Hematopoietic multipotent progenitor cell treated with erythropoietin and hydrocortisone succinate and interleukin-3 and kit ligand, for 4 days (in vitro differentiated cells): ENCODE measurements at places on chromosomes 5 and 9.

DNA sequence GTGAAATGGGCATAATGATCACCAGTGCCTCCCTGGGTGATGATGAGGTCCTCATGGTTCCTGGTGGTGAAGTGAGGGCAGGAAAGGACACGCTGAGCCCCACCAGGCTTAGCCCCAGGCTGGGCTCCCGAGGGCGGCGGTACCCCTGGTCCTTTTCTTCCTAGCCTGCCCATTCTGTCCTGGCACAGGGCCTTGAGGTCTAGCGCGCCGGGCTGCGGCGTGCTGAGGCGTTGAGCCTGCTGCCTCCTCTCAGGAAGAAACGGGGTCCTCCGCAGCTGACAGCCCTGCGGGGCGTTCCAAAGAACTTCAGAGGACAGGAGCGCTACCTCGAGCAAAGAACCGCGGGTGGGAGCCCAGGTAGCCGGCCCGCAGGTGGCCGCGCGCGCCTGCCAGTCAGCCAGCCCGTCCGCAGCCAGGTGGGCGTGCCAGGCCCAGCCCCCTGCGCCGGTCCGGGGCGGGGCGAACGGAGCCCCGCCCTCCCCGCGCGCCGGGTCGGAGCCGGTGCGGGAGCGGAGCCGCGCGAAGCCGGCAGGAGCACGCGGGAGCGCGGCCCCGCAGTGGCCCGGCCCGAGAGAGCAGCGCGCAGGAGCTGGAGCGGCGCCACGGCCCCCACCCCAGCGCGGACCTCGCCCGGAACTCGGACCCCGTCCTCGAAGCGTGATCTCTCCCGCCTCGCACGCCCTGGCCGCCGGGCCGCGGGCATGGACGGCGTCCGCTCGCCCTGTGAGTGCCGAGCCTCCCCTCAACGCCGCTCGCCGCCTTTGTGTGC, at the start of gene WNK2:
Gene WNK2, plus strand, starts transcription at position 477 of the 769 bp plus-strand sequence. CDS start 791 bp downstream, outside the sequence.
- DNase-seq = peak; percentile 60

DNA sequence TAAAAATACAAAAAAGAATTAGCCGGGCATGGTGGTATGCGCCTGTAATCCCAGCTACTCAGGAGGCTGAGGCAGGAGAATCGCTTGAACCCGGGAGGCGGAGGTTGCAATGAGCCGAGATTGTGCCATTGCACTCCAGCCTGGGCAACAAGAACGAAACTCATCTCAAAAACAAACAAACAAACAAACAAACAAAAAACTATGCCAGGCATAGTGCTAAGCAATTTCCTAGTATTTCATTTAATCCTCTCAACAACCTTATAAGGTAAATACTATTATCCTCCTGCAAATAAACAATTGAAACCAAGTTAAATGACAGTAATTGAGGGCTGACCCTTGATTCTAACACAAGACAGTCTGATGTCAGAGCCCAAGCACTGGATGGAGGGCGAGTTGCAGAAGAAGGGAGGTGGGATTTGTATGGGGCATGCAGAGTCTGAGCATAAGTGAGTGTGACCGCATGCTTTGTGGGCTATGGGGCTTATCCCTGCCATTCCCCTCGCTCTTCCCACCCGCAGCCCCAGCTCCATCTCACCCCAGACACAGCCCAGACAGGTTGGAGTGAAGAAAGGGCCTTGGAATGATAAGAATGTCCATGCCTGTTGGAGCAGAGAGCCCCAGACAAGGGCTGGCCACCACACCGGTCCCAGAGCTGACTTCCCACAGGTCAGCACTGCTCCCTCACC, 24.3 kb upstream of the RPS14 start:
- DNase-seq = no peak

DNA sequence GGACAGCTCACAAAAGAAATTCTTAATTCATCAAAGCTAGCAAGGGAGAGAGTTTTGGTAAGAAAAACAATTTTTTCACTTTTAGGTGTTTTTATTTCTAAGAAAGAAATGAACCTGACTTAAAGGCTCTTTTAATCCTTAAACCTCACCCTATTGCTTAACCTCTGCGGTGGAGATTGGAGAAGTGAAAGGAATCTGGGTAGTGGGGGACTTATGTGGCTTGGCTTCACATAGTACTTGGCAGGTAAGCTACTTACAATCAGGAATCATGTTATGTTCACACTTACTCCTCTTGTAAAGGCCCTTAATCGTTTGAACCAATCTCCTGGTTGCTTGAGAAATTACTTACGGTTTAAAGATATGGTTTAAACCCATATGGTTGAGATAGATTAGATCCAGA, 104.8 kb downstream of the ISOC1 start:
- no peak for DNase-seq

DNA sequence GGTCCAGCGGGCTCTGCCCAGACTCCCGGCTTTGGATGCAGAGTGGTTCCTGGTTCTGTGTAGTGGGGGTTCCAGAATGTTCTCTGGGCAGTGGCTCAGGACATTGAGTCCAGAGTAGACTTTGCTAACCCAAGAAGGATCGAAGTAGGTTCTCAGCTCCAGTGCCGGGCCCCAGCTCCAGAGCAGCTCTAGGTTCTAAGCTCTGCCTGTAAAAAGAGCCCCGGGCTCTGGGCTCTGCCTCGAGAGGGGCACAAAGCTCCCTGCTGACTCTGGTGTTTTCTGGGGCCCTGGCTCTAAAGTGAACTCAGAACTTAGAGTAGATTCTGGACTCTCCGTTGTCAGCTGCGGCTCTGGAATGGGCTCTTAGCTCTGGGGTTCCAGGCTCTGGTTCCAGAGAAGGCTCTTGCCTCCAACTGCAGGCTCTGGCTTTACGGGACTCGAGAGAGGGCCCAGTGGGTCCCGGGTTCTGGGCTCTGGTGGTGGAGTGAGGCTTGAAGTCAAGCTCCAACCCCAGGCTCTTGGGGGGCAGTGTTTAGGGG, 414 bp downstream of the WDR38 start:
- DNase-seq = no peak

DNA sequence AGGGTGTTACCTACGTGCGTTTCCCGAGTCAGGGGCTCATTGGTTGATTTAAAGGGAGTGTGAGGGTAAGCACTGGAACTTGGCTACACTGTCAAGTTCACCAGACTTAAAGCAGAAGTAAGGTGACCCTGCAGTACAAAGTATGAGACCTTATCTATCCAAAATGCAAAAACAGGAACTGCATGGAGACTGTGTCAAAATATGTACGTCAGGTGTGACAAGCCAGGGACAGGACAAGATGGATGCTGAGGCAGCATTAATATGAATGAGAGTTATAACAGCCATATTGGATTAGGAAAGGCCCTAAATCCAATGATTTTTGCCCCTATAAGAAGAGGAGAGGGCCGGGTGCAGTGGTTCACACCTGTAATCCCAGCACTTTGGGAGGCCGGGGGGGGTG, 15.4 kb upstream of the SUSD3 start:
- DNase-seq = peak; percentile 73
